Cardiac fibroblast (primary cell): ENCODE measurements at places on chromosomes 6 and 20.

- DNase-seq: no peak
These were observed 10.7 kb upstream of the TCFL5 start for GRCh38 chr20:62872184-62872847.

- DNase-seq: peak; percentile 99
These were observed 588 bp upstream of the ACSS2 start for GRCh38 chr20:34875642-34876405.

DNA sequence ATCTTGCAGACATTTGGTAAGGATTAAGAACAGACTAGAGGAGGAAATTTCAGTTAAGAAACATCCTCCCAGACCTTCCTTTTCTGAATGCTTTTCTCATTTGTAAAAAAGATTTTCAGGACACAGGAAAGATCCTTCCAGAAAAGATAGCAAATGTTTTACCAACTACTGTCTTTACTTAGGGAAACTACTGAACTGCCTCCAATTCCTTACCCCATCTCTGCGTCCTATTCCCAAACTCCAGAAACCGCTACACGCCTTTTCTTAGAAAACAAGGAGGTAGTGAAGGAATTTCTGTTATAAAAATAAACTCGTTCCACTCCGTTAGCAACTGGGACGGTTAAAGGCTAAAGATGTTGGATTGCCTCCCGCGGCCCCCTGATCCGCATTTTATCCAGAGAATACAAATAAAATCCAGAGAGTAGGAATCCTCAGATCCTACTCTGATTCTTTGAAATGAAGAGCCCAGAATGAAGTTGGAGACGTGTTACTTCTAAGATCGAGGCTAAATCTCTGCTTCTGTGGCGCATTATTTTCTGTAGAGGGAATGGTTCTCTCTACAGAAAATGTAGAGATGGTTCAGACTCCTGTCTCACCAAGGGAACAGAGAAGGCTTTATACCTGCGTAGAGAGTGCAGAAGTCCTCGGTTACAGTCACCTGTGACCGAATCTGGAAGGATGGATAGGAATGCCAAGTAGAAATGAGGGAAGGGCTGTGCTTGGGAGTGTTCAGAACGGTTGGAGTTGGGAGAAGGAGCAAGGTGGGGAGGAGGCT, 133.0 kb downstream of the GPX5 start:
- DNase-seq: peak; percentile 17

DNA sequence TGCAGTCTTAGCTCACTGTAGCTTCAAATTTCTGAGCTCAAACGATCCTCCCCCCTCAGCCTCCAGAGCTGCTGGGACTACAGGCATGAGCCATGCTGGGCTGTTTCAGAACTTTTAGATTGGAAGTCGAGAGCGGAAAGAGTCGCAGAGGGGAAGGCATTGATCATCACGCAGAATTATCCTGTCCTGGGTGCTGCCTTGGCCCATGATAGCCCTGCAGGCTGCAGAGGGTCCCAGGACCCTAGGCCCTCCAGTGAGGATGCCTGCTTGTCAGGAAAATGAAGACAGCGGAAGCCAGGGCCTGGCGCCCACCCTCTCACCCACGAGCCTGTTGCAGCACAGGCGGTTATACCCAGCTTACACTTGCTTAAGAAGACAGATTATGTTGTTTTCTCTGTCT, 9.1 kb downstream of the TMEM181 start:
- DNase-seq: no peak

DNA sequence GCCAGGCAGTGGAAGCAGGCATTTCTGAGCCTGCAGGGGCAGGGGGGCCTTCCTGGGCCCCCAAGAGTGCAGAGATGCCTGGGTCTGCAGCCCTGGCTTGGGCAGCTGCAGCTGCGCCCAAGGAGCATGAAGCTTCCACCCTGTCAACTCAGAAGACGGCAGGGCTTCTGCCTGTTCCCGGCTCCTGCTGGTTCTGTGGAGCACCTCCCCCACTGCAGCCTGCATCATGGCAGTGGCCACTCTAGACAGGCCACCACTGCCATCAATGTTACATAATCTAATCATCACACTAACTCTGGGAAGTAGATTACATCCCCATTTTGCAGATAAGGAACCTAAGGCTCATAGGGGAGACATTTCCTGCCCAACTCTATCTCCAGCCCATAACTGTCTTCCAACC, 21.1 kb upstream of the TOP1 start:
- no peak for DNase-seq

GRCh38 chr6:125154761-125155135, 1.2 kb downstream of the TPD52L1 start:
- DNase-seq: no peak

GRCh38 chr6:16511723-16512489, 249.4 kb downstream of the ATXN1 start:
- DNase-seq: no peak

- DNase-seq: no peak
These were observed 62.3 kb downstream of the PSMG4 start for GRCh38 chr6:3321042-3321441.

- DNase-seq: peak; percentile 11
These were observed 501.8 kb upstream of the SULF2 start for GRCh38 chr20:48287021-48287494.

GRCh38 chr6:69179681-69180080, 544.6 kb downstream of the ADGRB3 start:
- DNase-seq: peak; percentile 9

DNA sequence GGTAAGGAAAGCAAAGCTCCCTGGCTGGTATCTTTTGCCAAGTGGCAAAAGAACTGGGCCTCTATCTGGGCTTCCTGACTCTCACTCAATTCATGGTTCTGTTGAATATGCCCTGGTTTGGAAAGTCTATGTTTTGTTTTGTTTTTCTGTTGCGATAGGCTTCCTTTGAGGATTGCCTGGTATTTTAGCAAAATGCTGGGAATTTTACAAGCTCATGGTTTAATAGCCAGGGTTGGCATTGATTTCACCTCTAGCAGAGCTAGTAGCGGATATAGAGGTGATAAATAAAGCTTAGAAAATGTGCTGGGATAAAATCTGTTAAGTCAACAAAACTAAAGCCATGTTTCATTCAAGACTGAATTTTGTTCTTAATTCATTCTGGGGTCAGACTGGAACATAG, 109.9 kb downstream of the RNF144B start:
- no peak for DNase-seq

DNA sequence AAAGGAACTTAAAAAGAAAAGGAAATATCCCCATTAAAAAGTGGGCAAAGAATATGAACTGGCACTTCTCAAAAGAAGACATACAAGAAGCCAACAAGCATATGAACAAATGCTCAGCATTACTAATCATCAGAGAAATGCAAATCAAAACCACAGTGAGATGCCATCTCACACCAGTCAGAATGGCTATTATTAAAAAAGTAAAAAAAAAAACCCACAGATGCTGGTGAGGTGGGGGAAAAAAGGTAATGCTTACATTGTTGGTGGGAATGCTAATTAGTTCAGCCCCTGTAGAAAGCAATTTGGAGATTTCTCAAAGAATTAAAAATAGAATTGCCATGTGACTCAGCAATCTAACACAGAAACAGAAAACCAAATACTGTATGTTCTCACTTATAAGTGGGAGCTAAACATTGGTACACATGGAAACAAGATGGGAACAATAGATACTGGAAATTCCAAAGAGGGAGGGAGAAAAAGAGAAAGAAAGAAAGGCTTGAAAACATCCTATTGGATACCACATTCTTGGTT, 437.1 kb downstream of the GRIK2 start:
- DNase-seq: peak; percentile 21

DNA sequence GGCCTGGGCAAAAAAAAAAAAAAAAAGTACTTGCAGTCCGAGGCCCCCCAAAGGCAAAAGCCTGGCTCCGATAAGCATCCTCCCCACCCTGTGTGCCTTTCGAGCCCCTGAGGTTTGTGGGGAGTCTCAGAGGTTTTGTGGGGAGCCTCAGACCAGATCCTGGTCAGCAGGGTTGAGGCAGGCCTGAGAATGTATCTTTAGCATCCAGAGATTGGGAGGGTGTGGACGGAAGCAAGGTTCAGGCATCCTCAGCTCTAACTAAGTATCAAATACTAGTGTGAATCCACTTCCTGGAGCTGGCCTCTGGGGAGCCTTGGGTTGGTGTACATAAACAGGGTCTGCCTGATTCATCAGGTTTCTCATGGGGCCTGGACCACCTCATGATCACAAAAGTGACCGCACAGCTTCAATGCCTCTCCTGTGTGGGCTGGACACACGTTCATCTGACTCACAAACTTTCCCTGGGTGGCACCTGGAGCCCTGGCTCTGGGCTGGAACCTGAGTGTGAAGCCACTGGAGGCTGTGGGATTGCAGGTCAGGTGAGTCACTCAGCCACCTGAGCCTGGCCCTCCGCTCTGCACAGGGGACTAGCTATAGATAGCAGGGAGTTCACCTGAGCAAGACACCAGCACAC, 24.4 kb downstream of the PCMTD2 start:
- no peak for DNase-seq

DNA sequence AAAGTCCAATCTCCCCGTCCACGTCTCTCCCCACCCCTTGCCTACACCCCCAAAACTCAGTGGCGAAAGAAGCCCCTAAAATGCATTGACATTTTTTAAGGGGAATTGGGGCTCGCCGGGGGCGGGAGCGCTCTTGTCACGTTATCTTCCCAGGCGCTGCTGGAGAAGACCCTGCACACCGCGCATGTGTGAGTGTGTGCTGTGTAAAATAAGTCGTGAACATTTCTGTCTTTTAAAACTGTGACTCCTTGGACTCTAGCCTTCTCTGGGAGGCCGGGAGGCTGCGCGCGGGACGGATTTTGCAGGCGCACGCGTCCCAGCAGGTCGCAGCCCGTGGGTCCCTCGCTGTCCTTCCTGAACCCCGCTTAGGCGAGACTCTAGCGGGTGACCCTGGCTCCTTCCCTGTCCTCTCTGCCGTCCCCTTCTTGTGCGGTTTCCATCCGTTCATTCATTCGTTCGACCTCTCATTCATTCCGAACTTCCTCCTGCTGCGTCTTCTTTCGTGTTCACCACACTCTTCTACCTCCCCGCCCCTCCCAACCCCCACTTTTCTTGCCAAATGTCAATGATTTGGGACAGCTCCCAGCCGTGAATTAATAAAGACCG, 2.2 kb downstream of the NRN1 start:
- DNase-seq: no peak

DNA sequence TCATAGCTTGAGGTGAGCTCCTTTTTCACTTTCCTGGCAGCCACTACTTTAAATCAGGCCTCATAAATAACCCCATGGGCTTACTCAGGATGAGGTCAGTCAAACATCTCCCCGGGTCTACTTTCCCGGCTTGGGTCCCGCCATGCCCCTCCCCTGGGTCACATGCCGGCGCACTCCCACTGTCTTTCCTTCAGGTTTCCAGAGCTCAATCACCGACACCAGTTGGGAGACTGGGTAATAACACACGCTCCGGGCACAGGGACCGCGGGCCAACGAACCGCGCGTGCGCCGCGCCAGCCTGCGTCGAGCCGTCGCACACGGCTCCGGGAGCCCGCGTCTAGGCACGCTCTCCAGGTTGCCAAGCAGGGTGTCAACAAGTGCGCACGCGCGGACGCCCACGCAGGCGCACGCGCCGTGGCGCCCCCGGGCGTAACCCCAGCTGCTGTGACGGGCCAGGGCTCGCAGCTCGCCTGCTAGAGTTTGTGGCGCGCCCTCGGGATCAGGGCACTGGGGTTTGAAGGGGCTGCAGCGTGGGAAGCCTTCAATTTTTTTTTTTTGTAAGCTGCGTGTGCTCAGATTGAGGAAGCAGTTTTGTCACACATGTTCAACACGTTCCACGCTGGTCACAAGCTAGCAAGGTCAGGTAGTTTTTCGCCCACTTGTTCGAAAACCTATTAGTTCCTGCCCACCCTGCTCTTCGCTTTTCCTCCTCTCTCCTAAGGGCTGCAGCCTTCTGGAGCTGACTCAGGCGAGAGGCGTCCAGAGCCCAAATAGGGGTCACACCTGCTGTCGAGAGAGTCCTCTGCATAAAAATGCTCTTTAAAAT, 31.8 kb downstream of the TFAP2B start:
- DNase-seq: no peak

GRCh38 chr6:117544716-117545115, 57.6 kb downstream of the GOPC start:
- DNase-seq: no peak

- peak; percentile 30 for DNase-seq
These were observed 115.9 kb upstream of the BCLAF1 start for GRCh38 chr6:136405420-136406029.

DNA sequence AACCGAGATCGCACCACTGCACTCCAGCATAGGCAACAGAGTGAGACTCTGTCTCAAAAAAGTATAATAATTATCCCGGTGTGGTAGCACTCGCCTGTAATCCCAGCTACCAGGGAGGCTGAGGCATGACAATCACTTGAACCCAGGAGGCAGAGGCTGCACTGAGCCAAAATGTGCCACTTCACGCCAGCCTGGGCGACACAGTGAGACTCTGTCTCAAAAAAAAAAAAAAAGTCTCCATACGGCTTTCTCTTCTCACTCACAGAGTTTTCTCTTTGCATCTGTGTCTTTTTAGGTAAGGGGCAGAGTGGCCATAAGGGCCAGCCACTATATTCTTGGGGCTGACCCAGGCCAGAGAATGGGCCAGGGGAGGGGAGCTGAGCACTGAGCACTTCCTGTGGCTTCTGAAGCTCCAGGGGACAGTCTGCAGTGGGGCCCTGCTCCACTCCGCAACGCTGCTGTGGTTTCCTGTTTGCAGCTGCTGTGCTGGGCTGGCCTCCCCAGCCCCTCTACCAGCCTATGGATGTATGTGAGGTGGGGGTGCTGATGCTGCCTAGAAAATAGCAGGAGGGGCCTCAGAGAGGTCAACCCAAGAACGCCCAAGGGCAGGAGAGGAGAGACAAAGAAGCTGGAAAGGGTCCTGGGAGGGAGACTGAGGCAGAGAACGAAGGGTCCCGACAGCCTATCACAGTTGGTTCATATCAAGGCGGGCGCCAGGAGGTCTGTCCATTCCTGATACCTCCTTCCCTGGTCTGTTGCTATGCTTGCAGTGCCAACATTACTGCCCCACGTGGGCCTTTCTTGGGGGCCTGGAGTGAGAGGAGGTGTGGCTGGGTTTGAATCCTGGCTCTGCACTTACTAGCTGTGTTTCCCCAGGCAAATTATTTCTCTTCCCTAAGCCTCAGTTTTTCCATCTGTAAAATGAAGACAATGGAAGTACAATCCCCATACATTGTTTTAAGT, 16.0 kb downstream of the SLA2 start:
- no peak for DNase-seq

DNA sequence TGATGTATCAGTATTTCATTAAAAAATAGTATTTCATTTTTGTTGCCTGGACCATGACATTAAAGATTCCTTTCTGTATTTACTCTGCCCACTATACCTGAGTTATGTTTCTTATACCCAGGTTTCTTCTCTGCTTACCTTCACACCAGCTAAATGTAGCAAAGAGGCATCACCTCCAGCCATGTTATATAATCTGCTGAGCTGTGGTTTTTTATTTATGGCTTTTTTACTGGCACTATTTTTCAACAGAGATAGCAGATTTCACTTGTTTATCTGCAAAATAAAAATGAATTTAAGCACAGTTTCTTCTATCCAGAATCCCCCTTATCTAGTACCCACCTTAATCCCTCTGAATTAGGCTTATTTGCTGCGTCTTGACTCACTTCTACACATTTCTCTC, 979.0 kb upstream of the MAN1A1 start:
- DNase-seq: no peak
